ENCODE measurements at places on chromosomes 7 and 10.
A peak's percentile ranks its signal among the peaks of the same experiment; 100 is the strongest.

- DNase-seq = no peak
Observed at GRCh38 chr7:146831875-146832274, 715.3 kb downstream of the CNTNAP2 start.

- no peak for DNase-seq
Observed at GRCh38 chr7:98651760-98652159, 34.7 kb downstream of the NPTX2 start.

DNA sequence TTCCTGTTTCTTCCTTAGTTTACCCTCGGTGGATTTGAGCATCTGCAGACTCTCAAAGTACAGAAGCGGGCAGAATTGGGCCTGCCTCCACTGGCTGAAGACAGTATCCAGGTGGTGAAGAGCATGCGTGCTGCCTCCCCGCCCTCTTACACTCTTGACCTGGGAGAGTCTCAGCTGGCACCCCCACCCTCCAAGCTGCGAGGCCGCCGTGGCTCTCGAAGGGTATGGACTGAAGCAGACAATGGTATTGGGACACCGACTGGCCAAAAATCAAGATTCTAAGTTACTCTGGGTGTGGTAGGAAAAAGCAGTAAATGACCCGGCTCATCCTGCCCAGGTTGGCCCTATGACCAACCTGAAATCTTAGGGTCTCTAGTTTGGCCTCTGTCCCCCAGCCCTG is 22.2 kb downstream of the STRIP2 start:
- no peak for DNase-seq

DNA sequence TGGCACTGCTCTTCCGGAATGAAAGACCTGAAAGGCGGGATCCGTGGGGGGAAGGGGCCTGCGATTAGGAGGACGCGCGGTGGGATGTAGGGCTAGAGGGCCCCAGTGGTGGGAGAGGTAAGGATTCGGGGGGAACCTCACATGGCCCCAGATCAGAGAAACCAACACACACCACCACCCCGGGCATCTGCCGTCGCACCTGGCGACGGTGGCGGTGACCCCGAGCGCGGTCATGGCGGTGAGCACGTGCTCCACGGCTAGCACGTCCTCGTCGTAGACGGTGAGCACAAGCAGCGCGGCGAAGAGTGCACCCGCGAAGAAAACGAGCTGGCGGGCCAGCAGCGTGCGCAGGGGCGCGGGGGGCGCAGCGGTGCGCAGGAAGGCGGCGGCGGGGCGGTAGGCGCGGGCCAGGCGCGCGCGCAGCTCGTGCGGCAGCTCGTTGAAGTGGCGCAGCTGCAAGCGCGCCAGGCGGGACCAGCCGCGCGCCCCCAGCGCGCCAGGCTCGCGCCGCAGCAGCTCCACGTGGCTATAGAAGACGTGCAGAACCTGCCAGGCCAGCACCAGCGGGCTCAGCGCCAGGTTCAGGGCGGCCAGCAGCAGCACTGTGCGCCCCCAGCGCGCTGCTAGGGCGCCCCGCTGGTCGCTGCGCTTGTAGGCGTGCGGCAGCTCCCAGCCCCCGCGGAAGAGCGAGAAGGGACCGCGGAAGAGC is 5.7 kb downstream of the ATG9B start:
- DNase-seq = peak; percentile 54

DNA sequence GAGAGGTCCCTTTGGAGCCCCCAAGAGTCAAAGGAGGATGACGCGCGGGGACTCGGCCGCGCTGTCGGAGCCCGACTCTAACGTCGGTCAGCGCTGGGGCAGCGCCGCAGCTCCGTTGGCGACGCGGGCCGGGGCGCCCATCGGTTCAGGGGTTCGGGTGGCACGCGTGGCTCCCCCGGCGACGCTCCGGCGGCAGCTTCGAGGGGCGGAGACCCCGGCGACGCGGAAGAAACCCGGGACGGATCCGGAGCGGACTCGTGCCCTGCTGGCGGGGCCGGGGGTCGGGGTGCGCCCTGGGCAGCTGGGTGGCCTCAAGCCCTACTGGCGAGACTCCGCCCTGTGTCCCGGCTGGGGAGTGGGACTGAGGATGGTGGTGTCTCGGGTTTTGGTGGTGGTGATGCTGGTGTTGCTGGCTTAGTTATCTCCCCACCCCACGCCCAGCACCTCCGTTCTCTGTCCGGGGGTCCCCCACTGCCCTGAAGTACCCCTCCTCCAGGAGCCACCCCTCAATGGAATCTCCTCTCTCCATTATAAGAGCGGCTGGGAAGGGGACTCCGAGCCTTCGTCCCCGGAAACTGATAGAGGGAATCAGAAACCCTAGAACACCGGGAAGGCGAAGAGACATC is at the start of gene NAT16:
NAT16 (minus strand) TSS at position 164 of the 626 bp plus-strand sequence. CDS start 5,486 bp downstream, outside the sequence.
- DNase-seq = no peak

DNA sequence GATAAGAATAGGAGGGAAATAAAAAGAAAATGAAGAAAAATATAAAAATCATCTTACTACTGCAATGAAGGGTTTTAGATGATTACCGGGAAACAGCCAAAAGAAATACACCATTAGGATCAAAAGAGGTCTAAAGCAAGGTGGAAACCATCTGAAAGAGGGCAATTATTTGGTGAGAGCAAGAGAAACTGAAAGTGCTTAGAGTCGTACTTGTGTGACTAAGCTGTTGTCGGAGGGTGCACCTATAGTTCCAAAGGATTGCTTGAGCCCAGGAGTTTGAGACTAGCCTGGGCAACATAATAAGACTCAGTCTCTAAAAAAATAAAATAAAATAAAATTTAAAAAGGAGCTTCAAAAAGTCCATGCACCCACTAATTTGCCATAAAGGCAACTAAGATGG is 169.5 kb downstream of the DKK1 start:
- no peak for DNase-seq

DNA sequence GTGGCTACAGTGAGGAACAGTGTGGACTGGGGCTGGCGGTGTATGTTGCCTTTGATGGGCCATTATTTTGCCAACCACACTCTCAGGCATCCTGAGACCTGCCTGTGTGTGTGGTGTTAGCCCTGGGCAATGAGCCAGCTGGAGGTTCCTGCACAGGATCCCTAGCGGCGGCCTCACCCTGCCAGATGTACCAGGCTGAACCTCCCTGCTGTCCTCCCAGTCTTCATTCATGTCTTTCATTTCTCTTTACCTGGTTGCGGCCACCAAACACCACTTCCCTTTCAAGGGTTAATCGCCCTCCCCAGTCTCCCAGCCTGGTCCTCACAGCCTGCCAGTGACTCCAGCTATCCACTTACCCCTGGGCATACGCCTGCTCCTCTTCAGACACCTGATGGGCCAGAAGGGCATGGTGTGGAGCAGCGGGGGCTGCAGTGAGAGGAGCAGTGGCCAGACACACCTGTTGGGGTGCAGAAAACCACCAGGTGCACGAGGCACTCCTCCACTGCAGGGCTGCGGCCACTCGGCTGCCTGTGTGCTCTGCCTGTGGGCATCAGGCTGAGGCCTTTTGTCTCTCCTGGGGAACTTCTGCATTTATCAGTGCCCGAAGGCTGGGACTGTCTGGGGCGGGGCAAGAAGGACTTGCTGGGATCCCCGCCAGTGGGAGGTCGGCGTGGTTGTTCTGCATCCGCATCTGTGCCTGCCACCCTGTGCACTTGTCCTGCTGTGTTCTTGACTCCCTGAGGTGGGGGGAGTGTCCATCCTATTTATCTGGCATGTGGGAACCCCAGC is 111.6 kb downstream of the ARHGAP22 start:
- DNase-seq = peak; percentile 10

- peak; percentile 69 for DNase-seq
Observed at GRCh38 chr10:88004451-88004850, 141.0 kb downstream of the PTEN start.

GRCh38 chr7:119708891-119709290 is 564.1 kb upstream of the KCND2 start:
- DNase-seq = no peak

DNA sequence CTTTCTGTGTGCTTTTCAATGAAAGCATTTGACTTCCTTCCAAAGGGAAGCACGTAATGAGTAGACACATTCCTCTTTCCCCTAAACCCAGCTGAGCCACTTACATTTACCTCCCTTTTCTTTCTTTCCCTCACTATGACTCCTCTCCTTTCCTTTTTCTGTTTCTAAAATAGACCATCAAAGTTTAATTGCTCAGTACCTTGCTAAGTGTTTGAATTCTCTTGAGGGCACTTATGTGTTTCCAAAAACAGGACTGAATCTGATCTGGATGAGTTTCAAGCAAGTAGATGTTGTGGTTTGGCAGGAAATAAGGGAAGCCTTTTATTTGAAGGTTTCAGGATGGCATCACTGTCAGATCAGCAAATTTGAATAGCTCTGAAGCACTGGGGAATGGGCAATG is 396.2 kb downstream of the REEP3 start:
- peak; percentile 17 for DNase-seq

GRCh38 chr10:83991986-83992753 is 147.1 kb upstream of the GHITM start:
- DNase-seq = no peak

DNA sequence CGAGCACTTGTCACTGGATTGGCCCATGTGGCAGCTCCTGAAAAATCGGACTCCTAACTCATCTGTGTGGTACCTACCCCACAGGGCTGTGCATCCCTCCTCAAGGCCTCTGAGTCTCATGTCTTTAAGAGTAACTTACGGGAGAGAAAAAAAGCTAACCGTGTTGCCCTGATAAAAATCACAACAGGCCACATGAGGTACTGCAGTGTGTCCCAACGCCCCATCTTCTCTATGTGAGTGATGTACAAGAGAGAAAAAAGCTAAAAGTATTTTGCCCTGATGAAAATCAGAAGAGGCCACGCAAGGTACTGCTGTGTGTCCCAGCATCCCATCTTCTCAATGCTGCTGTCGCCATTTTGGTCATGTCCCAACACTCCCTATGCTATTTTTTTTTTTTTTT is 41.2 kb upstream of the ADRB1 start:
- no peak for DNase-seq

- DNase-seq = peak; percentile 83
Observed at GRCh38 chr7:40763319-40764287, 628.8 kb downstream of the SUGCT start.

GRCh38 chr7:84372712-84373111 is 178.1 kb upstream of the SEMA3A start:
- peak; percentile 18 for DNase-seq

DNA sequence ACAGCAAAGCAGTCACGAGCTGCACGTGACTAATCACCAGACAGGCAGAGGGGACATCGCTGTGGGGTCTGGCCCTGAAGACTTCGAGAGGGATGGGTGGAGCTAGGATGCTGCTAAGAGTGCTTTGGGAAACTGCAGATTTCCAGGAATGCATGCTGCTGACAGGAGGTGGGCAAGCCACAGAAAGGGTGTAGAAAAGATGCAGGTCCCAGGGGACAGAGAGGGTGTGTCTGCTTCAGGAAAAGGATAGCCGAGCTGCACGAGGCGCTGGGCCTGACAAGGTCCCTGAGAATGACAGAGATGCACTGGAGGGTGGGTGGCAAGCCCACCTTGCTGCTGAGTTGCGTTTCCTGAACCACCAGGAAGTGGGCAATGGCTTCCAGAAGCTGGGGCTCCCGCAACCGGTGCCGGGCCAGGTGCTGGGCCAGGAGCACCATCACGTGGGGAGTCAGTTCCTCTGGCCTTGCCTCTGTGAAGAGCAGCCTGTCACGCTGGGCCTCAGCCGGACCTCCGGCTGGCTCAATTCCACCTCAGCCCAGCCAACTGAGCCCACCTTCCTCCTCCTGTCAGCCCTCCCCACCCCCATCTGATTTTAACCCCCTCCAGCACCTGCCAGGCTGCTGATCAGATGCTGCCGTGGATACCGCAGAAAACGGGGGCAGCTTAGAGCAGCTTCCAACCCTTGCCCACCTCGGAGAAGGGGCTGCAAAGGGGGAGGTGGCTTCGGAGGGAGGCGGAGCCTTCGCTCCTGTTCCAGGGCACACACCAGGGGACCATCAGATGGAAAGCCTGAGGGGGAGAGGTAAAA is 2.2 kb downstream of the FASTK start:
- DNase-seq = peak; percentile 64

DNA sequence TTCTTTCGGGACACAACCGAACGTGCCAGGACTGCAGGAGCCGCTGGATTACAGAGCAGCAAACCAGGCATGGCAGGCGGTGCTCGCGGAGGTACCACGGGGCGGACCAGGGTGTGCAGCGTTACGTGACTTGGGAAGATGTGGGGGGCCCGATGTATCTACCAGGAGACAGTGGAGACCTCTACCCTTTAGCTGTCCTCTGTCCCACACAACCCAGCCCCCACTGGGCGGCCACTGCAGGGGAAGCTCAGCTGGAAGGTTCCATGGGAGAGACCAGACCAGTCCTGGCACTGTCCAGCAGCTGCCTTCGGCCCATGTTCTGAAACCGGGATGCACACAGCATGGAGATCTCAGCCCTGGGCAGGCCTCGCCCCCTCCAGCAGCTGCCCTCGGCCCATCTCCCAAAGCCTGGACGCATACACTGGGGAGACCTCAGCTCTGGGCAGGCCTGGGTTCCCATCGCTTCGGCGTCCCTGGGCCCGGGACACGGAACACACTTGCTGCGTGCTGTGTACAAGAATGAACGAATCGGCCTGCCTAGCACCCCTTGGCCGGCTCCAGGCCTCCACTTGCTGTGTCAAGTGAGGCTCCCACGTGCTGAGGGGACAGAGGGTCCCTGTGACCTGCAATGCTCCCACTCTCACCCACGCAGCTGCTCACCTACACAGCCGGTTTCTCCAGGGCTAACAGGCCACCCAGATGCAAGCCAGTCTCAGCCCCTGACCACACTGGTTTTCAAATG is 177.4 kb downstream of the ELFN1 start:
- no peak for DNase-seq

DNA sequence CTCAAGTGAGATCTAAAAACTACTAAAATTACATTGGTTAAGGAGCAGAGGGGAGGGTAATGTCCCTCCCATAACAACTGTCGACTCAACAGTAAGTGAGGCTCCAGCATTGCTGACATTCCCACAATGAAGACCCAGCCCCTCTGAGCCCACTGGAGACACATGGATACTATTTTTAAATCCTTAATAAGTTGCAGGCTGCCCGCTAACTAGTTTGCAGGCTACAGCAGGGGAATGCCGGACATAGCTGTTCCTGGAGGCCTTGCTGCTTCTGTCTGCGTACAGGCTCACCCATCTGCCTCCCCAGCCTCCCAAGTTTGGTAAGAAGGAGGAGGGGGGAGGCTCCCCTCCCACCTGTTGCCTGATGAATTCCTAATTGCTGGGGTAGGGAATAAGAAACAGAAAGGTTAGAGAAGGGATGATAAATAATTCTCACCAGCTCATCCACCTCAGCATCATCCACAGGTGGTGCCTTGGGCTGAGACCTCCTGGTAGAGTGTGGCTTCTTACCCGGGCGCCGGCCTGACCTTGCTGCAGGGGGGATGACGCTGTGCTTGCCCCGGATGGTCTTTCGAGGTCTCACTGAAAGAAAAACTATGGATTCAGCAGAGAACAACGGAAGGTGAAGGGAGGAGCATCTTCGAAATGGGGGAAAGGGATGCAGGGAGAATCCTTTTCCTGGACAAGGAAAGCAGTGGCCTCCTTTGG is 10.1 kb downstream of the FZD9 start:
- no peak for DNase-seq

DNA sequence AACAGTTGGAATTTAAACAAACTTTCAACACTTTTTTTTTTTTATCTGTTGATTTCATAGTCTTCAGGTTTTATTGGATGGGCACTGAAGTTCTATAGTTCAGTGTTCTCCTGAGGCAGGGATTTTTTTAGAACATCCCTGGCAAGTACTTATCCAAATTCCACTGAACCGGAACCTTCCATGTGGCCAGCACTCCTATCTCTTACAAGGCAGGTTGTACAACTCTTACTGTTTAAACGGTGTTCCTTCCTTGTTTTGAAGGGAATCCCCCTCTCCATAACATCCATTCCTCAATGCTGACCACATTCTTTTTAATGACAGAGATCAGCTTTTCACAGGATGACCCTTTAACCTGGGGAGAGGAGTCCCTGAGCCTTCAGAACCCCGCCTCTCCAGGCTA is 238.9 kb upstream of the CTBP2 start:
- no peak for DNase-seq
